ENCODE measurements at places on chromosomes 6 and 20.

DNA sequence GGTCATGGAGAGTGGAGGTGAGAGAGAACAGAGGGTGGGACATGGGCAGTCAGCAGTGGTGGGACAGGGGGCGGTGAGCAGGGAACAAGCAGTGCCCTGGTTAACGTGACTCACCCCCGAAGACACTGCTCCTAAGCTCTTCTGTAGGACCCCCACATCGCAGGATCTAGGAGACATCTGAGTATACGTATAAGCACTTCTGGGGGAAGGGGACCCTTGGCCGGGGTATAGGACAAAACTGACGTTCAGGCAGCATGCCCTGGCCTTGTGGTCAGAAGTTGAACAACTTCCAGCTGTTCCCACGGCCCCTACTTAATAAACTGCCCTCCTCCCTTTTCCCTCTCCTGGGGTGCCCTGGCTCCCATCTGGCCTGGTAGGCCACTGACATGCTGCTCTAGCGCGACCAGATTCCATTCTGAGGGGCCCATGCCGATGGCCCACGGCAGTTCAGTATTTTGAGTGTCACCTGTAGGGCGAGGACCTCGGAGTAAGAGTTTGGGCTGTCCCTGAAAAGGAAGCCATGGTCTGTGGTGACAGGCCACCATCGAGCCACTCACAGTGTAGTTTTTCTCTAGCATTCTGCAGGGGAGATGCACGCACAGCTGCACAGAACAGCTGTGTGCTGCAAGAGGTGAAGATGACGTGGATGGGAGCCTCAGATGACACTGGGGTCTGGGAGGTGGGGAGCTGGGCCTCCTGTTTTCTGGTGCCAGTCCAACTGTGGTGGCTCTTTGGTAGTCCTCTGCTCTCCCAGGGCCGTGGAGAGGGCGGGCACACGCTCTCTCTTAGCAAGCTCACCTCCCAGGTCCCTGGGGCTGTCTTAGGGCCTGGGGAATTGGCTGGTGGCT lies 38.4 kb downstream of the PPP1R3G start:
- DNase-seq = no peak

GRCh38 chr6:80543598-80544222 lies 437.2 kb downstream of the BCKDHB start:
- DNase-seq = no peak

GRCh38 chr6:26172608-26172968 lies 85.4 kb downstream of the HFE start:
- no peak for DNase-seq

DNA sequence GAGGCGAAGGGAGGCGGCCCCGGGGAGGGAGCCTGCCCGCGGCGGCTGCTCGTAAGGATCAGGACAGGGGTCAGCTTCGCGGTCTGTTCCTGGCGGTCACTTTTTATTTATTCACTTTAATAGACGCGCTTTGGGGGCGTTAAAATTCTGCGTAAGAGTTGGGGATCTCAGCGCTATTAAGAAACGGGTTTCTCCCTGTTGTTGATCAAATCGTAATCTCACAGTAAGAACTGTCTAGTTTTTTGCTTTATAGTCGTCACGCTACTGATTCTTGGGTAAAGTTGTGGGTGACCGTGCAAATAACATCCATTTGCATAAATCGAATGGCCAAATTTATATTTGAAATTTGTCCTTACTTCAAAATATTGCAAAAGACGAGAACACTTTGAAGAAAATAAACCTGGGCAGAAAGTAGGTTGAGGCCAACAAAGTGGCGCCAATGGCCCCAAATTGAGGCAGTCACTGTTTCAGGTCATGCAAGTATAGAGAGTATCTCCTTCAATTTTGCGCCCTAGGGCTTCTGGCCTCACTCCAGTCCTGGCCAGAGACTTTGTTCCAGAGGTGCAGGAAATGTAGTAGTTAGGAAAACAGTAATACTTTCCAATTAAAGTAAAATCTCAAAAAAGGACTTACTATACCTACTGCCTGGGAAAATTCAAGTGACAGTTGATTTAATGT lies 963 bp upstream of the RMND1 start:
- DNase-seq = no peak

GRCh38 chr20:550611-551010 lies 7.0 kb upstream of the CSNK2A1 start:
- DNase-seq = no peak

GRCh38 chr6:169545982-169546381 lies 155.8 kb downstream of the WDR27 start:
- no peak for DNase-seq

DNA sequence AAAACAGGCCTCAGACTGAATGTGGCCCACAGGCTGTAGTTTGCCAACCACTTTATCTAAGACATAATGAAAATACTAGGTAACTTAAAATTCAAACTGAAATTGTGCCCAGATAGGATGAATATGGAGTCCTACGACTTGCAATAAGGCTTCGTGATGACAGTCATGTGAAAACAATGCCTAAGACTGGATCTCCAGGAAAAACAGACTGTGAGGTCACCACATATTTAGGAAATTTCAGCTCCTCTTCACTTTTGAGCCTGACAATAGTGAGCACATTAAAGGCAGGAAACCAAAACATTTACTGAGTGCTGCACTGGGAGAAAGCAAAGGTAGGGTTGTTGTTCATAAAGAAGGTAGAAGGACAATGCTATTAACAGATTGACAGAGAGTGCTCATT lies 50.0 kb downstream of the RTN4IP1 start:
- DNase-seq = no peak

GRCh38 chr6:43916924-43917877 lies 147.2 kb downstream of the VEGFA start:
- DNase-seq = no peak

DNA sequence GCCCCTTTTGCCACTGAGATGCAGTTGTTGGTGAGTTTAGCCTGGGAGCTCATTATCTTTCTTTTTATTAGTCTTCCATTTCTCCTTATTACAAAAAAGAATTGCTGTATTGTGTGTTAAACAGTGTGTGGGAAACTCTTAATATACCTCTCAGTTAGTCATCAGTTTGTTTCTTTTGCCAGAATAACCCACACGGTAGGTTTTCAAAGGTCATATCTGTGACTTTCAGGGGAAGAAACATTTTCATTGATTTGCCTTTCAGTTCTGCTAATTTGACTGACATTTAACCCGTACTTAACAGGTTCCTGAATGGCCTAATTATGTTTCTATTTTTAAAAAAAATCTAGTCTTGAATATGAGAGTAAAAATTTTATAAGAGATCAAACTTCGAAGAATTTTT lies 145.3 kb downstream of the KHDC1L start:
- DNase-seq = no peak

DNA sequence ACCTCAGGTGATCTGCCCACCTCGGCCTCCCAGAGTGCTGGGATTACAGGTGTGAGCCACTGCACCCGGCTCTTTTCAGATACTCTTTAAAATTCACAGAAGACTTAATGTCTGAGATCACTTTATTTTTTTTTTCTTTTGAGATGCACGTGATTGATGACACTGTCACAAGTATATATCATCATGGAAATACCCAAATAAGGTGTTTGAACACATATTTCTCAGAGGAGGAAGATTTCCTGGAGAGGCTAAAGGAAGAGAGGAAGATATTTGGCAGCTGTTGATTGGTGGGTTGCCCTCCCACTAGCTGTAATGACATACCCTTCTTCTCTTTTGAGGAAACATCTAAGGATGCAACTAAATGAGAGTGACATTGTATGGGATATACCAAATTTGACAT lies 225.9 kb upstream of the CITED2 start:
- DNase-seq = no peak

- no peak for DNase-seq
Measured at GRCh38 chr6:62150048-62150663, 135.9 kb downstream of the KHDRBS2 start.

DNA sequence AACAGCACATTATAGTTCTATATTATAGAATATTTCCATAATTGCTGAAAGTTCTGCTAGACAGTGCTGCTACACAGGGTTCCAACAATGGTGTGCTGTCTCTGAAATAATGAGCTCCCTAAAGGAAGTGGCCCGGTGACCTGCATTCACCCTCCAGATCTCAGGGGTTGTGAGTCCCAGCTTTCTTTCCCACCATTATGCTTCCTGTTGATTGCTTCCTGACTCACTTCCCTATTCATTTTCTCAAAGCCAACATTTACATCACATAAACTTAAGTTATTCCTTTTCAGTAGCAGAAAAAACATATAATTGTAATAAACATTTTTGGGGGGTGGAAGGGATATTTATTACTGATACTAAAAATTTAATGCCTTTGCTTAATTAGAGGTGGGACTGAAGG lies 12.9 kb upstream of the CCN6 start:
- DNase-seq = no peak

DNA sequence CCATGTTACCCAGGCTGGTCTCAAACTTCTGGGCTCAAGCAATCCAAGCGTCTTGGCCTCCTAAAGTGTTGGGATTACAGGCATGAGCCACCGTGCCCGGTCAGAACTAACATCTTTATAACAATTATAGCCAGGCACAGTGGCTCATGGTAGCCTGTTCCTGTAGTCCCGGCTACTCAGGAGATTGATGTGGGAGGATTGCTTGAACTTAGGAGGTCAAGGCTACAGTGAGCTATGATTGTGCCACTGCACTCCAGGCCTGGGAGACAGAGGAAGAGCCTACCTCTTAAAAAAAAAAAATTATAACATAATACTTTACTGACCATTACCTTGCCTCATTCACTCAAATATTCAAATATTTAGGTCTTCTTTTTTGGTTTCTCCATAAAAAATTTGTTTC lies 16.8 kb upstream of the MYMX start:
- DNase-seq = no peak

DNA sequence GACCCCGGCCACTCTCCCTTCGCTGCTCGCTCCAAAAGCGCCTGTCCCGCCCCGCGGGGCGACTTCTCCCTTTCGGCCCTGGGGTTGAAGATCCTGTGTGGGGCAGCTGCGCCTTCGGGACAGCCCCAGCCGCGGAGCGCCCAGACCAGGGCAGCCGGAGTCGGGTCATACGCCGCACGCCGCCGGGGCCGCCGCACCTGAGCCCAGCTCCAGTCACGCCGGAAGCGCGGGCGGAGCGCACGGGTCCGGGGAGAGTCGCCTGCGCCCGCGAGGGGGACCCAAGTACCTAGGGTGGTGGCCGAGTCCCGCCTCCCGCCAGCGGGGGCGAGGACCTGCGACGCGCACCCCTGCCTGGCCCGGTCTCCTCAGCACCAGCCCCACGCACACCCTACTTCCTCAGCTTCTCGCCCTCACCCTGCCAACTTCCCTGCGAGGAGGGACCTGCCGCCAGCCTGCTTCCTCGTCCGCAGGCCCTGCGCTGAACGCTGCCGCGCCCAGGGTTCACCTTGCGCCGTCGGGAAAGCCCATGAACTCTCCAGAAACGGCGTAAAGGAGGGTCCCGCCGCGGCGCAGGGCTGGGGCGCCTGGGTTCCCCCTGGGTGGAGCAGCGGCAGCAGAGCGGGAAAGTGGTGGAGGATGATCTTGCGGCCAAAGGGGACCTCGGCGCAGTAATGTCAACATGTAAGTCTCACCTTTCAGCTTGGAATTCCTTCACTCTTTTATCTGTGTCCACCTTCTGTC lies at the start of gene ADGRG6:
Gene ADGRG6, plus strand, starts transcription at position 357 of the 741 bp plus-strand sequence. Its CDS starts 323 bp downstream, at position 680.
- DNase-seq = peak; percentile 16

DNA sequence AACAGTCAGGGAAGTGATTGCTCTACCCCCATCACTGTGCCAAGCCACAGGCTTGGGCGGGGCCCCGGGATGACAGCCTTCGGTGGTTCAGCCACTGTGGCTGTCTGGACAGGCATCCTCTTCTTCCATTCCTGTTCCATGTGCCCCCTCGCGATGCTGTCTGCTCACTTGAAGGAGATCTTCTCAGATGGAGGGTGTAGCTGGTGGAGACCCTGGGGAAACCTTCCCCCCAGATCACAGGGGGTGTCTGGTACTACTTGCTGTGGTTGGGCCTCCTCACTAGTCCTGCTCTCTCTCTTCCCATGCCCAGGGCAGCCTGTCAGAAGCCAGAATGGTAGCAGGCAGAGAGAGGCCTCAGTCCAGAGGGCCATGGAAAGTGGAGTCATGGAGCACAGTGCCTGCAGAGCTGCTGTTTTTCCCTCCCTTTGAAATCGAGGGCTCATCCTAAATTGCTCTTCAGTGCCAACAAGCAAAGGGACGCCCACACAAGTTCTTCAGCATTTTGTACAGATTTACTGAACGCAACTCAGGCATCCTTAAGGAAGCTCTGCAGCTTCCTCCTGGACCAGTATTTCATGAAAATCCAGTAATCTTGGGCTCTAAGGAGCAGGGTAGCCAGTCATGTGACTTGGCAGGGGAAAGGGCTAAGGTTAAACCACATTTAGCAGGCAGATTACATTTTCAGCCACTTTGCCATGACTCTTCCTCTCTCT lies 326.6 kb downstream of the ZFAND3 start:
- DNase-seq = no peak

GRCh38 chr6:44000164-44000842 lies 126.9 kb downstream of the MRPL14 start:
- DNase-seq = no peak

GRCh38 chr6:81997090-81997926 lies 244.8 kb upstream of the TENT5A start:
- DNase-seq = no peak

- DNase-seq = peak; percentile 12
Measured at GRCh38 chr6:293193-294174, 1.2 kb downstream of the DUSP22 start.

- no peak for DNase-seq
Measured at GRCh38 chr6:122953766-122954165, 42.3 kb upstream of the CLVS2 start.

GRCh38 chr6:85453052-85453451 lies 3.2 kb downstream of the NT5E start:
- DNase-seq = no peak

DNA sequence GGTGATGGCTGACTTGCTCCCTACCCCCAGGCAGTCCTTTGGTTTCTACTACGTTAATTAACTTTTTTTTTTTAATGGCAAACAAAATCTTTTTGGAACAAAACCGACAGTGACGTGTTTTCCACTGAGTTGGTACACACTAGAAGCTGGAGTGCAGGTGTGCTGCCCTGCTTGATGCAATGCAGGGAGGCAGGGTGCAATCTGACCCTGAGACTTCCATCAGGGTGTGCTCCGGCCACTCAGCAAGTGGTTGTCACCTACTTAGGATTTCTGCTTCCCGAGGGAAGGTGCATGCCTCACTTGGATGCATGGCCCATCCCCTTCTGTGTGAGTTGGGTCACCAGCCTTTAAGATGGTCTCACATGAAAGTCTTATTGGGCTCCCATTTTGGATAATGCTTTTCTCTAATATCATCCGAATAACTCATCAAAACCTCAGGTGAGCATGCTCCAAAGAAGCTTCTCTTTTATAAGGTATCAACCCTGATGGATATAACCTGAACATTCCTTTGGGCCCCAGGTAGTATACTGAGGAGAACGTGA lies 14.0 kb downstream of the RREB1 start:
- DNase-seq = no peak

DNA sequence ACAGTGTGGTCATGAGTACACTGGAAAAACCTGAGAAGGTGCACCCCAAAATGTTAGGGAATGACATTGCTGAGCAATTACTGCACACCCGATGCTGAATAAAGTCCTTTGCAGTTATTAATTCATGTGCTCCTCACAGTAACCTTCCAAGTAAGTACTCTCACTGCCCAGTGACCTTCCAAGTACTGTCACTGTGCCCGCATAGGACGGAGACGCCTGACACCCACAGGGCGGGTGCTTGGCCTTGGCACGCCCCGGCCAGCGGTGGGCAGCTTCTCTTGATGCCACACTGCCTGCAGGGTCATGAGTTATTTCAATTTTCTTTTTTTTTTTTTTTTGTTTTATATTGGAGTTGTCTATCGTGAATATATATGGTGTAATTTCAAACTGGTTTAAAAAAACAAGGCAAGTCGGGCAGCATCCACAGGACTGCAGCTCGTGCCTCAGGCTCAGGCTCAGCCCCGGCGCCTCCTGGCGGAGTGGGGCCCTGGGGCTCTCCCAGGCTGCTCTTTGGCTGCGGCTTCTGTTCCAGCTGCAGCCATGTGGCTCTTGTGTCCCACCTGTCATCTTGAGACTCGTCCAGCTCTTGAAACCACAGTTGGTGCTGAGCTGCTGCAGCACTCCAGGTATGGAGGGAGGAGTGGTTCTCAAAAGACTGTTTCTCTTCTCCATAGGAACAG lies 27.0 kb downstream of the PNLDC1 start:
- DNase-seq = no peak

Data from activated T-cell treated with anti-CD3 and anti-CD28 coated beads for 1 hour (primary cell).